ENCODE measurements at places on chromosomes 7 and 10.
A peak's percentile ranks its signal among the peaks of the same experiment; 100 is the strongest.

GRCh38 chr7:118312051-118312450, 87.5 kb downstream of the ANKRD7 start:
- no peak for DNase-seq

DNA sequence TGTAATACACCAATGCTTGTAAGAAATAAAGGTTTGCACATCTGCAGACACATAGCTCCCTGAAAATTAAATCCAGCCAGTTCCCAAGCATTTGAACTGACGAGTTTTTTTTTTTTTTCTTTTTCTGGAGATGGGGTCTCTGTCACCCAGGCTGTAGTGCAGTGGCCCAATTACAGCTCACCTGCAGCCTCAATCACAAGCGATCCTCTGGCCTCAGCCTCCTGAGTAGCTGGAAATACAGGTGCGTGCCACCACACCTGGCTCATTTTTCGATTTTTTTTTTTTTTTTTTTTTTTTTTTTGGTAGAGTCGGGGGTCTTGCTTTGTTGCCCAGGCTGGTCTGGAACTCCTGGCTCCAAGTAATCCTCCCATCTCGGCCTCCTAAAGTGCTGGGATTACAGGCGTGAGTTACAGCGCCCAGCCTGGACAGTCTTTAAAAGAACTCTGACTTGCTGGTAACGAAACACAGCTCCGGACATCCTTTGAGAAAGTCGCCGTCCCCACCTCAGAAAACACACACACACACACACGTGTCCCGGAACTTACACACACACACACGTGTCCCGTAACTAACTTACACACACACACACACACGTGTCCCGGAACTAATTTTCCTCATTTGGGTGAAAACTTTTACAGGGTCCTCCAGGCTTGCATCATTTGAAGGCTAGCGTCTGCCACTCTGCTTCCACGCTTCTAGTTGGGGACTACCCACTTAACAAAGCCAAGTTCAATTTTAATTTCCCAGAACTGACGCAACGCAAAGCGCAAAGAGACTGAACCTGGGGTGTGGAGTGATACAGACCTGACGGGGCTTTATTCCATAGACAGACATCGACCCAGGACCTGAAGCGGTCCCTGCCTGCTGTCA, 18.6 kb downstream of the OCM2 start:
- DNase-seq = peak; percentile 56

DNA sequence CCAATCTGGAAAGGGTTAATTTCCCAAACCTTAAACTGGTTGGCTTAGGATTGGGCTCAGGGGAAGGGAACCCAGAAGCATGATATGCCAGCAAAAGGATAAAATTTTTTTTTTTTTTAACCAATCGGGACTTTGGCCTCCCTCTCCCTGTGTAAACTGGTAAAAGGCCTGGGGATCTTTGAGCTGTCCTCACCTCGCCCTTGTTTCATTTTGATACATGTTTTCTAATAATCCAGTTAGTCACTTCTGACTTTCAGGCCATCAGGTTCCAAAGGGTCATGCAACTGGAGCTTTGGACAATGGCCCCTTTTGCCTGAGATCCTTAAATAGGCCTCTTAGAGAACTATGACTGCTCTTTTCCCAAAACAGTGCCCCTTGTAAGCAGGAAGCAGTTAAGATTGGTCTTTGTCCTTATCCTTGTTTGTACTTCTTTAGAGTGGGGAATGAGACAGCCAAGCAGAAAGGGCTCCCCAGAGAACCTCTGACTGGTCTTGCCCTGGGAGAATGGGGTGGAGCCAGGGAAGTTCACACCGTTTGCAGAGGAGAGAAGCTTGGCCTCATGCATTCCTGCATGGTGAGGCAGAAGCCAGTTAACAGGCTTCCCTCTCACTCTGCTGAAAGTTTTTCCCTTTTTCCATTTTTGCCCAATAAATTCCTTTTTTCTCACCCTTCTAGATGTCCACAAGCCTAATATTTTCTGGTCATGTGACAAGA, 424.2 kb upstream of the CNTNAP2 start:
- no peak for DNase-seq

GRCh38 chr7:134459981-134460380, 1.1 kb upstream of the AKR1B1 start:
- DNase-seq = no peak

DNA sequence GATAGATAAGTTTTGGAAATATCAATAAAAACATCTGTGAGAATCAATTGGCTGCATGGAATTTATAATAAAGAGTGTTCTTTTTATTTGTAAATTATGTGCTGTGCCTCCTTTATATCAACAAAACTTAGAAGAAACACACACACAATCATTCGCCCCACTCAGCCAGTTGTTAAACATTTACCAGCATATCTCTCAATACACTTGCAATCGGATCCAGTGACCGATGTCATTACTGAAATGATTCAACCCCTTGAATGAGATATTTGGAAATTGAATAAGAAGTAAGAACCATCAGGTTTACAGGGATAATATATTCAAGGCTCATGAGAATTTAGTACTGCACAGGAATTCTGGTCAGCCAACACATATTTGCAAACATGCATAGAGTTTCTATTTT, 35.6 kb downstream of the TAF3 start:
- no peak for DNase-seq

DNA sequence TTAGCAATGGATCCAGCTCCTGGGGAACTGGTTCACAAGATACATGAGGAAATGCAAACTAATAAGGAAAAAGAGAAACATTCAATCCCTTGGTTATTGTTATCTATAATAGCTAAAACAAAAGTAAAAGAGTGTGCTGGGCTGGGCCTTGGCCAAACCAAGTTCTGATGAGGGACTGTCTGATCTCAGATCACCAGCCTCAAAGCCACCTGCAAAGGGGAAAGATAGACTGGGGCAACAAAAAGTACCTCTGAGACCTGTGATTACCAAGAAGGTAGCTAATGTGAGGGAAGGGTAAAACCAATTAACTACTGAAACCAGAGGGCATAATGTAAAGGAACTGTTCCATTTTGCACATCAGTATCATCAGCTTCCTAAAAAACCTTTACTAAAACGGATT, 51.2 kb downstream of the HTR7 start:
- no peak for DNase-seq

- no peak for DNase-seq
Measured at GRCh38 chr7:158684329-158684728, 20.3 kb downstream of the NCAPG2 start.

- DNase-seq = no peak
Measured at GRCh38 chr10:99937630-99938029, 72.1 kb downstream of the DNMBP start.

- DNase-seq = no peak
Measured at GRCh38 chr7:20326342-20326741, 4.4 kb upstream of the ITGB8 start.

DNA sequence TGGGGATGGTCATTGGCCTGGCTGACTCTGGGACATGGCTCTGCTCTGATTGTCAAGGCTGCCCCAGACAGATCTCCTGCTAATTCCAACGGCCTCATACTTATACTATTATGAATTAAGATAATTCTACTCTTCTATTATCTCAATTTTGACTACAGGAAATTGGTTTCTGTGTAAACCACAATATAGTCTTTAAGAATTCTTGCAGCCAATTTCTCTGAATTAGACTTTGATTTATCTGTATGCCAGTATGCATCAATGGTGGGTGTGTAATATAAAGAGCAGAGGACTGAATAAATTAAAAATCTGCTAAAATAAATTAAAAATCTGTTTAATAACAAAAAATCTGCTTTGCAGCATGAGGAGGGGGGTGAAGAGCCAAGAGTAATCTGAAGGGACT, 27.0 kb downstream of the HIBADH start:
- DNase-seq = no peak

GRCh38 chr10:75774783-75775490, 343.5 kb downstream of the LRMDA start:
- DNase-seq = no peak

GRCh38 chr7:106371629-106372028, 86.8 kb upstream of the NAMPT start:
- no peak for DNase-seq

- DNase-seq = no peak
Measured at GRCh38 chr7:35289376-35289775, 35.5 kb upstream of the TBX20 start.

GRCh38 chr7:2777898-2778535, 66.1 kb downstream of the GNA12 start:
- no peak for DNase-seq

DNA sequence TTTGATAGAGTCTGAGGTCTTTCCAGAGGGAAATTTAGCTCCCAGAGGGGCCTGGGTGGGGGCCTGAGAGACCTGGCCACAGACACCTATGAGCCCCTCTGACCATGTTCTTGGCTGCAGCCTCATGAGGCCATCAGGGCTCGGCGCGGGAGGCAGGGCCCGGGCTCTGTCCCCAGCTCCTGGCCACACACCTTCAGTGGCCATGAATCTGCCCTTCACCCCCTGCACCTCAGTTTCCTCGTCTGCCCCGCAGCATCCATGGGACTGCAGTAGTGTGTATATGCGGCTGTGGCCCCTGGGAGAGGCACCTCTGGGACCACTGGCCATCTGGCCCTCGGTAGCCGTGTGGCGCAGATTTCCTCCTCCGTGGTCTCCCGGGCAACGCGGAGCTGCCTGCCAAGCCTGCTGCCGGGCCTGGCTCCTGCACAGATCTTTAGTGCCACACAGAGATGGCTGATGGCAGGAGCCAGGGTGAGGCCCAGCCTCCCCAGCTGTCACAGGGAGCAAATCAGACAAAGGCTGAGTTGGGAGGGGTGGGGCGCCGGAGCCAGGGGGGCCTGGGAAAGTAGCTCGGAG, 23.6 kb upstream of the ADCYAP1R1 start:
- DNase-seq = no peak

GRCh38 chr7:151700586-151701165, 176.2 kb downstream of the PRKAG2 start:
- no peak for DNase-seq

- DNase-seq = no peak
Measured at GRCh38 chr10:61628151-61628874, 34.4 kb upstream of the CABCOCO1 start.

- no peak for DNase-seq
Measured at GRCh38 chr10:99450624-99451498, 20.4 kb upstream of the GOT1 start.

DNA sequence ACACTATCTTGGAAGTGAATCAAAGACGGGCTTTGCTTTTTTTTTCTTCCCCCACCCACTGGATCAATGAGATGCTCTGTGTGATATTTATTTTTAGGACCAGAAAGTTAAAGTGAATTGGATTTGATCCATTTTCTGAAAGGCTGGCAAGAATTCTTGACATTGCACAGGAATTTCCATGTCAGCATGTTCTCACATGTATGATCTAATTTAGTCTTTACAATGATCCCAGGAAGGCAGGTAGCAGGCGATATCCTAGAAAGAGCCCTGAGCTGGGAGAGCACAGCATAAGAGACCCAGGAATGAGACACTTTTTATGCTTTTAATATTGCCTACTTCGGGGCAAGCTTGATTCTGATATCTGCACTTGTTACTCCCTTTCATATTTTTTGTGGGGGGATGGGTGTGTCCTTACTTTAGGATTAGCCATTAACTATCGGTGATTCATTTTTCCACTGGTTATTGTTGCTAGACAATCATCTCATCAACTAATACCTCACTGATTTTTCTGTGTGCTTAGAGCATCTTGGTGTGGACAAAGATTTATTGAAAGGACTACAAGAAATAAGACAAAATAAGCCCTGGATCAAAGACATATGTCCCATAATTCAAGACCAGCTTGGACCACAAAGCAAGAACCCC, 58.1 kb downstream of the NRP1 start:
- DNase-seq = no peak

- no peak for DNase-seq
Measured at GRCh38 chr7:132465516-132465915, 110.8 kb downstream of the PLXNA4 start.

GRCh38 chr10:85187047-85187446, 858.7 kb downstream of the CCSER2 start:
- DNase-seq = no peak

- DNase-seq = no peak
Measured at GRCh38 chr10:60293581-60294175, 96.0 kb downstream of the ANK3 start.

- no peak for DNase-seq
Measured at GRCh38 chr10:19408924-19409323, 360.3 kb downstream of the MALRD1 start.

GRCh38 chr7:20220293-20220761, 3.1 kb upstream of the MACC1 start:
- no peak for DNase-seq

DNA sequence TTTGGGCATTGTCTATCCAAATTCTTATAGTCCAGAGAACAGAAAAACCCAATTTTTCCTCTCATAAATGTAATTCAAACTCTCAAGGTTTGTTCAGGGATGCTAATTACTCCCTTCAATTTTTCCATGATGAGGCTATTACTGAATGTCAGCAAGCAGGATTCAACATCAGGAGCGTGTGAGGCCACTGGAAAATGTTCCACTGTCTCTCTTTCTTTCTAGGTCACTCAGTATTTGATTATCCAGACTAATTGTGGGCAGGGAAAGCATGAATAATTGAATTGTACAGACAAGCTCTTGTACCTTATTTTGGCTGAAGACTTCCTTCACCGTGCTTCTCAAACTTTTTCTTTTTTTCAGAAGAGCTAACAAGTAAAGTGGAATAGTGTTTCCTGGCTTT, 30.7 kb downstream of the THNSL1 start:
- DNase-seq = no peak

DNA sequence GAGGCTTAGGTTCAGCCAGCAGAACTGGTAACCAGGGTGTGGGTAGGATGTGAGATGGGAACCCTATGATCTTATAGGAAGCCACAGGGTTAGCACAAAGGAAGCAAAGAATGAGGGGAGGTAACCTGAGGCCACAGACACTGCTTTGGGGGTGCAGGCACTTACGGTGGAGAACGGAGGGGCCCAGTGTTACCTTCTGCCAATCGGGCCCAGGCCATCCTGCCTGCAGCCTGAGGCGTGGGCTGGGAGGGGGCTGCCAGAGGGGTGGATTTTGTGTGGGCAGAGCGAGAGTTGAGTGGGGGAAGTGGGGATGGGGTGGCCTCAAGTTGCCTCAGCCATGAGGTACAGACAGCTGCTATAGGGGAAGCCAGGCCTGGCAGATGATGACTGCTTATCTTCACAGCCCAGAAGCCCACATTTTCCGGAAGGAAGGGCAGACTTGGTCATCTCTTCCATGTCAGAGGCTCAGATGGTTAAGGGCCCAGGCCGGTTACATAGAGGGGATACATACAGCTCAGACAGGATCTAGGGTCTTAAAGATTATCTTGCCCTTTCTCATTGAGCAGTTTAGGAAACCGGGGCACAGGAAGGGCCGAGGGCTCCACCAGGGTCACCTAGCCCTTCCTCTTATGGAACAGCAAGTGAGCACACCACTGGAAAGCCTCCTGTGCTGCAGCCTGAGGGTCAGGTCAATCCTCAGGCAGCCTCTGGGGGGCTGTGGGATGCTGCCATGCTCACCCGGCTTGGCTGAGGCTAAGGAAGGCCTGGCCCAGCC, 24.4 kb upstream of the VSIR start:
- no peak for DNase-seq

DNA sequence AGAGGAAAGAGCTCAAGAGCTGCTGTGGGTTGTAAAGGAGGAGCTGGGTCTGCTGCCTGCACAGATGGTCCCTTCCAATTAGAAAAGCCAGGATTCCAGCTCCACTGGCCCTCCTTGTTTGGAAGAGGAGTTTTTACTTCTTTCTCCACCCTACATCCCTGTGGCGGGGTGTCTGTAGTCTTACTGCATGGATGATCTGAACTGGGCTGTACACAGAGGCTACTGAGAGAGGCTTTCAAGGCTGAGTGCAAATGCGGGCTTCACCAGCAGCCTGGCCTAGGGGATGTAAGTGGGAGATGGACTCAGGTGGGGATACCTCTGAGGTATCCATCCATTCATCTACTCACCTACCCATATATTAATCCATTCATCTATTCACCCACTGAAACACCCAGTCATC, 7.1 kb upstream of the CXCL12 start:
- no peak for DNase-seq

GRCh38 chr10:117175215-117175900, 21.9 kb upstream of the KCNK18 start:
- no peak for DNase-seq
